ENCODE measurements at places on chromosomes 2 and 18. TPM values are rescaled to one million over a fixed set of nuclear protein-coding genes. Genes with fewer than 3 reads are reported as not detected.

SERPINB4 gene
- total RNA-seq, result 0.07 TPM

ABCG5 gene
- not detected for total RNA-seq

RGPD4 gene
- total RNA-seq, result 0.07 TPM

FKBP1B gene
- 10.1 TPM for total RNA-seq

FSHR gene
- total RNA-seq, result not detected

Measured in A549 treated with GW870086 at 1 μM for 4 hours (cell line).